ENCODE measurements at places on chromosomes 12 and 14.
A peak's percentile ranks its signal among the peaks of the same experiment; 100 is the strongest.

DNA sequence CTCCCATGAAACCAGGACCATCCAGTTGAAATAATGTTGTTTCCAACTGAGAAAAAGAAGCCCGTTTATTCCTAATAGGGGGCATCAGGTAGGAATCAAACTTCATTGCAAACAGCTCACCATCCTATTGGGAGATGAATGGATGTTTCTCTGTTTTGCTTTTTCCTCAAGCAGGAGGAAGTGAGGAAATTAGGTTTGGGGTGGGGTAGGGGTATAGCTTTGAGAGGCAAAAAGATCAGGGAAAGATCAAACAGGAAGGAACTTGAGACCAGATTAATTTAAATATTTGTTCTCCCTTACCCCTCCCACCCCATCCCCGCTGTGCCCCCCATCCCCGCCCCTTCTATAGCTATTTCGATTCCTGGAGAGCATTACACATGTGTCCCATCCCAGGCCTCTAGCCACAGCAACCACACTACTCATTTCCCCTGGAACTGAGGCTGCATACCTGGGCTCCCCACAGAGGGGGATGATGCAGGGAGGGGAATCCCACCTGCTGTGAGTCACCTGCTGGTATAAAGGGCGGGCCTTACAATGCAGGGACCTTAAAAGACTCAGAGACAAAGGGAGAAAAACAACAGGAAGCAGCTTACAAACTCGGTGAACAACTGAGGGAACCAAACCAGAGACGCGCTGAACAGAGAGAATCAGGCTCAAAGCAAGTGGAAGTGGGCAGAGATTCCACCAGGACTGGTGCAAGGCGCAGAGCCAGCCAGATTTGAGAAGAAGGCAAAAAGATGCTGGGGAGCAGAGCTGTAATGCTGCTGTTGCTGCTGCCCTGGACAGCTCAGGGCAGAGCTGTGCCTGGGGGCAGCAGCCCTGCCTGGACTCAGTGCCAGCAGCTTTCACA lies at the start of gene IL23A:
Gene IL23A (plus strand): TSS at position 577 of the 850 bp plus-strand sequence. CDS start 161 bp downstream, at position 738.
- DNase-seq, result peak; percentile 43

- DNase-seq, result no peak
Observed at GRCh38 chr14:67602995-67603545, 3.0 kb upstream of the PIGH start.

GRCh38 chr12:32736445-32736844 lies 19.3 kb downstream of the YARS2 start:
- no peak for DNase-seq

DNA sequence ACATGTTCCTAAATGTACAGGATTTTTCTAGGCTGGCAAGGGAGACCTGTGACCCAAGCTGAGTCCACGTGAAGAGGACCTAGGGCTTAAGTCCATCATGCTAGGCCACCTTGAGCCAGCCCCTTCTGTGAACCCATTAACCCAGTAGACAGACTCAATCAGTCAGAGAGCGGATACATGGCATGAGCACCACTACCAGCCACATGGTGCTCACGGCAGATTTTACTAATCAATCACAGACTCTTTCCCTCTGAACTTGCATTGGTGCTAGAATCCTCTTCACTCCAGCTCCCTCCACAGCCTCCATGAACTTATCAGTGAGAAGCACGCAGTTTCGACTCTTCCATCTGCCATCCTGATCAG lies 9.0 kb downstream of the PHETA1 start:
- no peak for DNase-seq

- no peak for DNase-seq
Observed at GRCh38 chr12:4014858-4015224, 141.6 kb upstream of the PARP11 start.

DNA sequence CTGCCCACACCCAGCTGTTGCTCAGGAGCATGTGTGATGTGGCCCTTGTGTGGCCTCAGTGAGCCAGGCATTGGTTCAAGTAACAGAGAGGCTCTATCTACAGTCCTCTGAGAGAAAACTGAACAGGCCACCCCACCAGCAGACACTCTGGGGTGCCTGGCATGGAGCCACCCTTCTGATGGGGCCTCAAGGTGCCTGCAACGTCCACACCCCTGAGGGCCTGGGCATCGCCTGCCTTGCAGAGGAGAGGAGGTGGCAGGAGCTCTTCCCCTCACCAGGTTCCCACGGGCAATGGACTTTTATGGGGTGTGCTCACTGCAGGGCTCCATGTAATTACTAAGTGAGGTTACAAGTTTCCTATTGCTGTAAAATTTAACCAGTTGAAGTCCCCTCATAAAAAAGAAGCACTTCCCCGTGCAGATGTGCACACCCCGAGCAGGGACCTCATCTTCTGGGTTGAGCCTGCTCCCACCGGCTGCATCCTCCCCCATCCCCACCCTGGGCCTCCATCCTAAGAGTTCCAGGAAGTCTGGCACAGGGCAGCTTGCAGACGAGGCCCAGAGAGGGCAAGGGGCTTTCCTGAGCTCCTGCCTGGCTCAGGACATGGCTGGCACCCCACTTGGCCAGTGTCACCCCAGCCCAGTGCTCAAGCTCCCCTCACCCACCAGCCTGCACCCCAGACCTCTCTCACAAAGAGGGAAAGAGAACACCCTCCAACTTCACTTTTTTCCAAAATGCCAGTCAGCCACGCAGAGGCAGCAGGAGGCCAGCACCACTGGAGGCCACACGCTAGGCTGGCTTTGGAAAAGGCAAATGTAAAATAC lies 270.4 kb upstream of the RTL1 start:
- no peak for DNase-seq

DNA sequence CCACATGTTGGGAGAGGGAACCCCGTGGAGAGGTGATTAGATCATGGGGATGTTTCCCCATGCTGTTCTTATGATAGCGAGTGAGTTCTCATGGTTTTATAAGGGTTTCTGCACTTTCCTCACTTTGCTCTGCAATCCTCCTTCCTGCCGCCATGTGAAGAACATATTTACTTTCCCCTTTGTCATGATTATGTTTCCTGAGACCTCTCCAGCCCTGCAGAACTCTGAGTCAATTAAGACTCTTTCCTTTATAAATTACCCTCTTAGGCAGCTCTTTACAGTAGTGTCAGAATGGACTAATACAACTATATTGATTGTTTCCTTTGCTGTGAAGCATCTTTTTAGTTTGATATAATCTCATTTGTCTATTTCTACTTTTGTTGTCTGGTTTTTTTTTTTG lies 13.1 kb upstream of the RASSF9 start:
- no peak for DNase-seq

DNA sequence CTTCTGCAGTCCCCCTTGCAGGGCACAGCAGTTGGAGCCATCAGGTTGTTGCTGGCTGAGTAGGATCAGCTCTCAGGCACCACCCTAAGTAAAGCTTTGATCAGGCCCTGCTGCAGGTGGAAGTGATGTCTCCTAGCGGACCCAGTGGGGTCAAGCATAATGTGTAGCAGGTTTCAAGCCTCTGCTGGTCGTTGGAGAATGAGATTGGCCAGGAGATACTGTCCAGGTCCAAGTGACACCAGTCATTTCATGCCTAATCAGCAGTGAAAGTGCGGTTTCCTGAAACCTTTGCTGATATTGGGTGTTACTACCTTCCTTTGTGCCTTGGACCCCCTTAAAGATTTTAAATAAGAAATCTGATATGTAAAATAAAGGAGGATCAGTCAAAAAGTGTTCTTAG lies 72.6 kb downstream of the SUSD6 start:
- no peak for DNase-seq

GRCh38 chr12:118342090-118342489 lies 30.6 kb downstream of the TAOK3 start:
- no peak for DNase-seq

GRCh38 chr12:103908877-103909276 lies 21.3 kb upstream of the HSP90B1 start:
- DNase-seq, result no peak

- no peak for DNase-seq
Observed at GRCh38 chr14:74891870-74892269, 10.2 kb downstream of the DLST start.

DNA sequence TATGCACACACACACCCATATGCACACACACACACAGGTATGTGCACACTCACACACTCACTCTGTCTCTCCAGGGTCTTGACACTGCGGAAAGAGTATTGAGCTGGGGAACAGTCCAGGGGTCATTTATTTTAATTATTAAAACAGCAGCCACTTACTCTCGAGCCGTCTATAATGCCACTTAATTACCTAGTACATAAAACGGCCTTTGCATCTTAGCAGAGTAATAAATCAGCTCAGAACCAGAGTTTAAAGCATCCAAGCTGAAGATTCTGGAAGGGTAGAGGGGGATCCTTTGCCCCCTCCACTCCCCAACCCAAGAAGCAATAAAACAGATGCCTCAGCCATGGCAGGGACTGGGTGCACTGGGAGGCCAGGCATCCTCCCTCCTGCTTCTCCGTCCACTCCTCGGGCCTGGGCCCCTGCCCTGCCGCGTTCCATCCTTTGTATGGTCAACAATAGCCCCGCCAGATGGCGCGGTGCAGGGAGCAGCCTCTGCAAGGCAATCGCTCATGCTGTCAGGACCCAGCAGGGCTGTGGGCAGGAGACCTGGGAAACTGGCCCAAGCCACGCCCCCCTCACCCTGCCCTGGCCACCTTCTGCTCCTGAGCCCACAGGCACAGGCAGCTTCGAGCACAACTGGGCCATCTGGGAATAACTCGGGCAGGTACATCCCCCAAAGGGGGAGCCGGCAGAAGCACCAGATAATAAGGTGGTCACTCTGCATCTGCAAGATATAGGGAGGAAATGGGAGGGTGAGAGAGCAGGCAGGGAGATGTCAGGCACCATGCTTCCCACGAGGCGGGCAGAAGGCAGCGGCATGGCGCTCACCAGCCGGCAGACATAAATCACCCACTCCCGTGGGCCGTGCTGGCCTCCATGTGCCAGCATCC lies 40.9 kb downstream of the CCDC85C start:
- peak; percentile 60 for DNase-seq

DNA sequence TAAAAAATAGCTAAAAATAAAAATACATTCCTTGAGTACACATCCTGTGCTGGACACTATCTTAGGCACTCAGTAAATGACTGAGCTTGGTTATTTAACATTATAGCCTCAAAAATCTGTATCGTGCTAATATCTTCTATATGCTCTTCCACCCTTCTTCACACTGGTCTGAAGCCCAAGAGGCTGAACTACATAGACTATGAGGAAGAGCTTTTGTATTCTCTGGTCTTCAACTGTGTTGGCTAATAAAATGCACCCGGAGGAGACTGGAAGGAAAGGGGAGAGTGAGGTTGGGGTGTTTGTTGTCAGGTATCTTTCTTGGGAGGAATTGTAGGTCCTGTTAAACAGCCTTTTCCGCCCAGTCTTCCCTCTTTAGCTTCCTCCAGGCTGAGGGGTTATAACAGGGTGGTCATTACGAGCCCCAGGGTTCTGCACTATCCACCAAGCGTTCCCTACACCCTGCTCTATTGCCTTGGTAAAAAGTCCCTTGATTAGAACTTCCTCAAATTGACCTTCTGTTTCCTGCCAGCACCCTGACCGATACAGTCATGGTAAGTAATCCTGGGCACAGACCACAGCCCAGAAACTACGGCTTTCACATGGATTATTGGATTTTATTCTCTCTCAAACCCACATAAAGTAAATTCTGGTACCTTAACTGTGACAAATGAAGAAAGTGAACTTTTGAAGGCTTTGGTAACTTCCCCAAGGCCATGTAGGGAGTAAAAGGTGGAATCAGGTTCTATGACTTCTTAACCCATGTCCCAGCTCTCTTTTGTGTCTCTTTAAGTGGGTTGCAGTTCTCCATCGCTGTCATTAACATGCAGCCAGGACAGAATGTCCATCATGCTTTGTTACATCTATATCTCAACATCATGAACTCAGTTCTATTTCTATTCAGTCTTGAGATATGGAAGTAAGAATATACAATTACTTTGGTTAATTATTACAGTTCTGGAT lies 71.3 kb downstream of the PTHLH start:
- no peak for DNase-seq

DNA sequence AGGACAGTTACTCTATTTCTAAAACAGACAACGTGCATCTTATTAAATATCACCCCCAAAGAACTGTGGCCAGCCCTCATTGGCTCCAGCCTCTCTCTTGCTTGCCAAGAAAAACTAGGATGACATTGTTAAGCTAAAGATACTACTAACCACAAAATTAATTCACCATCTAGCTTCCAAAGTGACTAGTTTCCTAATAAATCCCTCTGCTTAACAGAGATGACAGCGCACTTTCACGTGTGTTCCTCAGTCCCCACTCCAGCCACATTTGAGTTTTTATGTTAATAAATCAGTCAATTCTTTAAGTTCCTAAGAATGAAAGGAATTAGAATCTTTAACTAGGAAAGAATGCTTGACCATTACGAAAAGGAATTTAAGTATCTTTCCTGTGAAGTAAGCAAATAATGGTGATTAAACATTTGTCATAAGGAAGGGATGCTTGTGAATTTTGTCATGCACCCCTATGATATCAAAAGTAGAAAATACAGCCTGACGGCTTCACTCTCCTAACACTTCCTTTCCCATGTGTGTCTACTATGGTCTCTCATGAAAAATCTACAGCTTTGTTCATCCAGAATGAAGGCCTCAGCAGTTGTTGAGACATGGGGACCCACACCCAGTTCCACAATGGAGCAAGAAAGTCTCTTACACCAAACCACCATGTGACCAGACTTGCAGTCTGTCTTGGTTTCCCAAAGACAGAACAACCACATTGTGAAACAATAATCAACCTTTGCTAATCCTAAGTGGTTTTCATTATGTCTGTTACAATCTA lies 8.1 kb downstream of the CORO1C start:
- DNase-seq, result no peak

- no peak for DNase-seq
Observed at GRCh38 chr14:94805680-94806288, 35.9 kb upstream of the GSC start.

DNA sequence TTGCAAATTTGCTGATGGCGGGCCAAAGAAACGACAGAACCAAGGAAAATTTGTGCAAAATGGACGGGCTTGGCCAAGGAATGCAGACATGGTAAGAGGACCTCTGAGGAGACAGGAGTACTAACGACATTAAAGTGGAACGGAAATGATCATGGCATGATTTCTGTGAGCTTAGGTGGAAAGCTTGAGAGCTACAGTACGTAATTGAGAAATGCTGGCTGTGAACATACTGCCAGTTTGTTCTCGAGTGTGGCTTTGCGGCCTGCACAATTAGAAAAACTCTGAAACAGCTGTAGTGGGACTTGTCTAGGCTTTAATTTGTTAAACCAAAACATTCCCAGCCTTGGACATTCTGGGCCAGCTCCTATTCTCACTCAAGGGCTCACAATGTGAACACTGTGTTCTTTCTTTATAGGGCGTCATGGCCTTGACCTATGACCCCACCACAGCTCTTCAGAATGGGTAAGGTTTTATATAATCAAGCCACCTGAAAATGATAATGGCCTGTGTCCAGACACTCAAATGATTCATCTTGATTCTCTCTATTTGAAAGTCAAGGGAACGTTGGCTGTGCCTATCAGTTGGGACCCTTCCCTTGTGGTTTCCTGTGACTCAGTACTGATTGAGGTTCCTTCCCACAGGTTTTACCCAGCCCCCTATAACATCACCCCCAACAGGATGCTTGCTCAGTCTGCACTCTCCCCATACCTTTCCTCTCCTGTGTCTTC lies 48.5 kb downstream of the BAZ2A start:
- DNase-seq, result no peak

Measured in DMS153 (cell line).